Stimulated activated CD8-positive, alpha-beta memory T cell treated with anti-CD3 and anti-CD28 coated beads, Interleukin-12 subunit alpha, Interleukin-12 subunit beta, amount 100 ng/mL, for 4 hours (primary cell): ENCODE measurements at places on chromosomes 12 and 14.

DNA sequence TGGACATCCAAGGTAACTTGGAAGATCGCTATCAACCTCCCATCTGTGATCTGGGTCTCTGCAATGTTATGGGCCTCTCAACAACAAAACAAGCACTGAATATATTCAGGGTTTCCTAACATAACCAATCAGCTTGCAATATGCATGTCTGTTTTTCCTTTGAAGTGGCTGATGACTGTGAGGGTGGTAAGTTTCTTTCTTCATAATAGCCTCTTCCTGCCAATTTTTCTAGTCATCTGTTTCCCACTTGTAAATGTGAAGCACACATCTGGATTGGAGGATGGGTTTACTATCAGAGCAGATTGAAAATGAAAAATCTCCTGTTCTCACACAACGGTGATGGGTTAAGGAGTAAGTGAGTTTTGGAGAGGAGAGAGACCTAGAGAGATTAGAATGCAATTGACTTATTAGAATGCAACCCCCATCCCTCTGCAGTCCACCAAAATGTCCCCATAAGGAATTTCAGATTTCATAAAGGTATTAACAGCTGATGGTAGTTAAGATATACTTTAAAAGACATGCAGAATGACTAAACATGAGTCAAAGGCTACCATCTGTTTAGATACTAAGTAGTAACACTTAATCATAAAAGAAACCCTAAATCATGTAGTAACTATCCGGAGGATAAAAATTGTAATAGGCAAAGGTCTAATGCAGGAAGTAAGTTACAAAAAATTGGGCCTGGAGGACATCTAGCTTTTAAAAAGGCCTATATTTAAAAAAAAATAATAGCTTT, 58.4 kb upstream of the SAV1 start:
- DNase-seq: no peak

DNA sequence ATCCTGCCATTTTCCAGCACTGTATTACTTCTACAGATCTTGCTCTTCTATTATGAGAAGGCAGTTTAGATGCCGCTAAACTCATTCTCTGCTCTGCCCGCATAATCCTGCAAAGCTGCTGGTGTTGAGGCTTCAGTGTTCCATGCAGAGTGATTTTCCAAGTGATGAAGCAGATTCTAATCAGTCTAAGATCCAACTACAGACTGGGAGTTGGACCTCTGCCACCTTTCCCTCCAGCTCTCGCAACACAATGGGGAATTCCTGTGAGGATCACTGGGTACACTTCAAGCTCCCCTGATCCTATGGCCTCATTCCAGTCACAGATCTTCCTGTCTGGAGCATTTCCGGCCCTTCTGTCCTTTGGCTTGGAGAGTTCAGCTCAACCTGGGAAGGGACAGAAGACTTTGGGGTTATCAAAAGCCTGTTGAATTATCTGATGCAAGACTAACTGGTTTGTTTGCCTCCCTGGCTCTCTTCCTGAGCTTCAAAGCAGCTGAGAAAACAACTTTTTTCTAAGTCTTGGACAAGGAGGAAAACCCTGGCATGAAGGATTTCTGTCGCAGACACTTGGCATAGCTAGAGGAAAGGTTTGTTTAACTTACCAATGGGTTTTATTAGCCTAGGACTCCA, 333.9 kb downstream of the ZFP36L1 start:
- DNase-seq: no peak

- no peak for DNase-seq
These were observed 192.8 kb upstream of the EEA1 start for GRCh38 chr12:93121729-93122488.

DNA sequence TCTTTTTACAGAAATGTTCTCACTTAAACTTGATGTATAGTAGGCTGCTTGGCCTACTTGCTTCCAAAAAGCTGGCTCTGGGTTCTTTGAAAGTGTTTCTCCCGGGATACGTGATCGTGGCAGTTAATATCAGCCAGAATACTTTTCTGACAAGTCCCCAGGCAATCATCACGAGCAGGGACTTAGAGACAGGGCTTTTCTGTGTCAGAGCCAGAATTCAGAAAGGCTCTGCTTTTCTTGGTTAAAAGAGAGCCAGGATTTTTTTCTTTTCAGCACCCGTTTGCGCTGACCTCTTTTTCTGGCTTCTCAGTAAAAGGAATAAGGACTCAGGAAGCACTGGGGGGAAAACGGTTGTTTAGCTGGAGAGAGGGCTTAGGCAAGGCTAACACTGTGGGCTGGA, 57.8 kb upstream of the ARHGAP5 start:
- no peak for DNase-seq

DNA sequence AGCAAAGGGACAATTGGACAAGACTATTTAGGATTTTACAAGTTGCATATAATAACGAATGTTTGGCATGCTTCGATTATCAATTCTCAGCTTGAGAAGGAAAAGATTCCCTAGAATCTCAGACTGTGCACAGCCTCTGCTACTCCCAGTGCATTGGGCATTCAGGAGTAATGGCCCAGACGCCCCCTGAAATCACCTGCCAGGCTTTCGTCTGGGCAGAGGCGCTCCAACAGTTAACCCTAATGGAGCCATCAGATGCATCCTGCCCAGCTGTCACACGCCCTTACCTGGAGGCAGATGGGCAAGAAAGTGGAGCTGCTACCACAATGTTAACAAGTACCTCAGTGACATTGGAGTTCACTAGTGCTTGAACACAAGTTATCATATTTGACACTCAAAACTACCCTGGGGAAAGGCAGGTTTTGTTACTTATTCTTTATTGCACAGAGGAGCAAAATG, 927 bp upstream of the LRP6 start:
- DNase-seq: no peak

DNA sequence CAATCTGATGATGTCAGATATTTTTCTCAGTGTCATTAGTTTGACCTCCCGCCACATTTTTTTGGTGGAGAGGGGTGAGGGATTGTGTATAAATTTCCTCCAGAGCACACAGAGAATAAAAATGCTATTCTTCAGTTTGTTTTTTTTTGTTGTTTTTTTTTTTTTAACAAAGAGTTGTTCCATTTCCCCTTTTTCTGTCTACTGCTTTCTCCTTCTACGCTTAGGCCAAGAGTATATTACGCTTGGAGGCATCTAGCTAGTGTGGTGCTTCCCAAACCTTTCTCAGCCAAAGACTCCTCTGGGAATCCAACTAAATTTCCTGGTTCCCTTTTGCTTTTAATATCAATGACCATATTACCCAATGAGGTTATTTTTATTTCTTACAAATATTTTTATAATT, 465.6 kb downstream of the ZFP36L1 start:
- no peak for DNase-seq

- DNase-seq: no peak
These were observed 231.4 kb downstream of the ANO2 start for GRCh38 chr12:5713599-5714081.

DNA sequence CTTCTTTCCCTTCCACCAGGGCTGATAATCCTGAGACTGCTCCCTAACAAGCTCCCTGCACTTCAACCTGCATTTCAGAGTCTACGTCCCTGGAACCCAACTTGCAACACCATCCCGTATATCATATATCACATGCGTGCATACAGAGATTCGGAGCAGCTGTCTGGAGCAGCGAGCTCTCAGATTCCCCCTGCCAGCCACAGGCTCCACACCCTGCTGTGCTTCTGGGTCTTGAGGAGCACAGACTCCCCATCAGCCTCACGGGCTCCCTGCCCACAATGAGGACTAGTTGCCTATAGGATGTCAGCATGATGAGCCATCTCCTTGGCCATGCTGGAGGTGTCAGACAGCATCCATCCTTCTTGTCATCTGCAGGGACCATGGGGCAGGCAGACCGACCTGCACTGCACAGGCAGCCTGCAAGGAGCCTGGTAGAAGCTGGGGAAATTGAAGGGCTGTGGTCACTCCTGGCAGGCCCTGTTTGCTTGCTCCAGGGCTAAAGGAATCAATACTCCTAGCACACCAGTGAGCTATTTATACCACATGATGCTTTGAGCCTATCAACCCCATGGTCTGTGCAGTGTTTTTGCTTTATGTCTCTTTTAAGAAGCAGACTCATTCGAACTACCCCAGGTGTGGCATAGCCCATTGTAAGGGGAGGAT, 19.6 kb upstream of the HDAC7 start:
- DNase-seq: no peak

- no peak for DNase-seq
These were observed 1459.6 kb upstream of the TMEM132C start for GRCh38 chr12:126807312-126807865.

- DNase-seq: no peak
These were observed 91.7 kb downstream of the EFCAB11 start for GRCh38 chr14:89862856-89863255.

- no peak for DNase-seq
These were observed 154.1 kb downstream of the BTG1 start for GRCh38 chr12:91991399-91992187.

DNA sequence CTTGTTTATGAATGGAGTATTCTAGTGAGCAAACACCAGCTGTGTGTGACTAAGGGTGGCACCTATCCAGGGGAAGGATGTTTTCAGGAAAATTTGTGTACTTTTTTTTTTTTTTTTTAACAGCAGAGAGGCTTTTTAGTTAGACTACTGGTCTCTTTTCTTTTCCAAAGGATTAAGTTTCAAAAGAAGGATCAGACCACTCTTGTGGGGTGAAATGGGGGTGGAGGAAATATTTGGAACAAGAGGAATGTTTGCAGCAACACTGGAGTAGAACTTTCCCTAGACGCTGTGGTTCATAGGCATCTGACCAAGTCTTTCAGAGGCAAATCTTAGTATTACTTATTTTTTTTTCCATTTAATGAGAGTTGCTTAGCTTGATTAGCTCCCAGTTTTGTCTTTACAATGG, 21.1 kb downstream of the NUBPL start:
- no peak for DNase-seq

GRCh38 chr14:66606826-66607225, 98.9 kb downstream of the GPHN start:
- no peak for DNase-seq

GRCh38 chr14:87044807-87045206, 948.2 kb downstream of the GALC start:
- DNase-seq: no peak

GRCh38 chr12:109678719-109679118, 34.9 kb upstream of the FAM222A start:
- DNase-seq: no peak

- DNase-seq: no peak
These were observed 72.8 kb downstream of the SCARB1 start for GRCh38 chr12:124790650-124791400.

DNA sequence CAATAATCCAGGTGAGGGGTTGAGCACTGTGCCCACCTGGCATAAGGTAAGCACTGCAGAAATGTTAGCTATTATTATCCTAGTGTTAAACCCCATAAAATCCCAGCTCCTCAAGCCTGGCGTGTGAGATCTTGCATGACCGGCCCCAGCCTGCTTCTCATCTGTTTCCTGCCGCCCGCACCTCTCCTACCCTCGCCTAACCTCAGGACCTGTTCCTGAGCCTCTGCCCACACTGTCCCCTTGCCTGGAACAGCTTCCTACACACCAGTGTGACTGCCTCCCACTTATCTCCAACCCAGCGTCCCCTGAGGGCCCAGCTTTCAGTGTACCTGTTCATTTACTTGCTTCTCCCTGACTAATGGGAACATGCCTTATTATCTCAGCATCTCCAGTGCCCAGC, 24.7 kb downstream of the ISCA2 start:
- DNase-seq: no peak

DNA sequence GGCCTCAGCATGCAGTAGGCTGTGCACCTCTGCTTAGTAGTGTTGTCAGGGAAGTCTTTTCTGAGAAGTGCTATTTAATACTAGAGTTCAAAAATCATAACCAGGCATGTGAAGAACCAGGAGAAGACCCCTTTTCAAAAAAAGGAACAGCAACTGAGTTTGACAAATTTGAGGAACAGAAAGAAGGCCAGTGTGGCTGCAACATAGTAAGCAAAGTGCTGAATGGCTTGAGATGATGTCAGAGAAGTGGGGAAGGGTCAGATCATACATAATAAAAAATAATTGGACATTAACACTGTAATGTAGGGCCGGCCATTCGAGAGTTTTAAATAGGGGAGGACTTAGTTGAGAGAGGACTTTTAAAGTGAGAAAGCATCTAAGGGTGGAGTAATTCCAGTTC, 11.1 kb upstream of the CNTN1 start:
- no peak for DNase-seq

- DNase-seq: no peak
These were observed 87.8 kb upstream of the BTG1 start for GRCh38 chr12:92233346-92234015.

DNA sequence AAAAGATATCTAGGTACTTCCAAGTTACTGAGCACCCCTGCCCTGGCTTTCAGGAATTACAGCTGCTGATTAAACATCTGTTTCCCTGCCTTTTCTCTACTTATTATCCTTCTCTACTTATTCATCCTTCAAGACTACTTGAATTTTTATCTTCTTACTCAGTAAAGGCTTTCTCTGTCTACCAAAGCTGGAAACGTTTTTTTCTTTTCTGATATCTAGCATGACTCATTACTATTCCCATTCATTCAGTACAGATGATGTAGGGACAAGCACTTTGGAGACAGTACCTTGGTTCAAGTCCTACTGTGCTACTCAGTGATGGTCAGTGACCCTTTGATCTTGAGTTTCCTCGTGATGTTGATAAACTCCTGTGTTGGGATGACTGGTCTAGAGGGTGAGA, 848.7 kb downstream of the NRXN3 start:
- DNase-seq: no peak

DNA sequence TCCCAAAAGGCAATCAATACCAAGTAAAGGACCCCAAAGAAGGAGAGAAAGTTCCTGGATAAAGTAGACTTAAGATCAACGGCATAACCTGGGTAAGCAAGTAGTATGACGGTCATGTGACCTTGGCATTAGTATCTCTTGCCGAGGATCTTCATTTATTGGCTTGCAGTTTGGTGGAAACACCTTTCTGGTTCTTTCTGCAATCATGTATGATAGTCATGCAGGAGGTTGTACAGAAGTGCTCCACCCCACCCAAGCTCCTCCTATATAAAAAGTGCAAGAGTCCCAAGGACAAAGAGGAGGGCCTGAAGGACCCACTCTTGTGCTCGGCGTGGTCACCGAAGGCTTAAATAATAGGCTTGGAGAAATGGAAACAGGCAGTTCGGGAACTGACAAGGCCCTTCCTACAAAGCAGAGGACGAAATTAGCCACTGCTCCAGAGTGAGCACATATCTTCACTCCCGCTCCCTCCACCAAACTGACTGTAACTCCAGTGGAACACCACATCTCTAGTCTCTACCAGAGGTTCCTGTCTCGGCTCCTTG, 750 bp downstream of the CS start:
- no peak for DNase-seq

DNA sequence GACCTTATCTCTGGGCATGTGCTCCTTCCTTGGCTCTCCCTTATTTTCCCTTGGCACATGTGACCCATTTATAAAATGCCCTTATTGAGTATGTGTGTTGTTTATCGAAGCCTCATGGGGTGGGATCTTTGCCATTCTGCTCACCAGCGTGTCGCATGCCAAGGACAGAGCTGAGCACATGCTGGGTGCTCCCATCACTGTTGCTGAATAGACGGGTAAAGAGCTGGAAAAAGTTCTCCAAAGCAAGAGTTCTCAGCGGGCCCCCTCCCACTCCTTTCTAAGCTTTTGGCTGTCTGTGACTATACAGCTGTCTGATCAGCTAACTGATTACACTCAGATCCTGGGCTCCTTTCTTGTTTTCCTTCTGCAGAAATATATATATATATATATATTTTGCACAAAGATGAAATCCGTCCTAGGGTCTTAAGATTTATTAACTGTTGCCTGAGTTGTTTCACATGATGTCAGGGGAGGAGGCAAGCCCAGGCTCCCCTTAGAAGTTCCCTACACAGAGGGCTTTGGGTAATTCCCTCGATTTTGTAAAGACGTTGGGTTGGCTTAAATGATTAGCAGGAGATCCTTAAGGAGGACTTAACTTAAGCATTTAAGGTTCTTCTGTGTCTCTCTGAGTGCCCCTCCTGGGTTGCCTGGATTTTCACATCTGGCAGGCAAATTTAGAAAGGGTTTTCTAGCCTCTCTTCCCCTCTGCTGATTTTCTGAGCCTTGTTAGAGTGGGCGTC, 71.6 kb downstream of the TMEM132C start:
- DNase-seq: no peak
